ENCODE measurements at places on chromosomes 16 and 17.

DNA sequence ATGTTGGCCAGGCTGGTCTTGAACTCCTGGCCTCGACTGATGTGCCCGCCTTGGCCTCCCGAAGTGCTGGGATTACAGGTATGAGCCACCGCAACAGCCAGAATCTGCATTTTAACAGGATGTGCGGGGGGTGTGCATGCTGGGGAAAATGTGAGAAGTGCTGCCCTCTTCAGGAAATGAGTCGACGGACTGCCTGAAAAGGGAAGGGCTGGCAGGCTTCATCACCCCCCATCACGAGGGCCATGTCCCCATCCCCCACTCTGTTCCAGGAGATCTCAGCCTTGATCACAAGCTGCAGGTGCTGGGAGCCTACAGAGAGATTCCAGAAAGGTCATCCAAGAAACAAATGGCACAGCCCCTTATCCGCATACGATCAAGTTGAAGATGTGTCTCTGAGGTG is 195.3 kb upstream of the RPL38 start:
- DNase-seq = no peak

DNA sequence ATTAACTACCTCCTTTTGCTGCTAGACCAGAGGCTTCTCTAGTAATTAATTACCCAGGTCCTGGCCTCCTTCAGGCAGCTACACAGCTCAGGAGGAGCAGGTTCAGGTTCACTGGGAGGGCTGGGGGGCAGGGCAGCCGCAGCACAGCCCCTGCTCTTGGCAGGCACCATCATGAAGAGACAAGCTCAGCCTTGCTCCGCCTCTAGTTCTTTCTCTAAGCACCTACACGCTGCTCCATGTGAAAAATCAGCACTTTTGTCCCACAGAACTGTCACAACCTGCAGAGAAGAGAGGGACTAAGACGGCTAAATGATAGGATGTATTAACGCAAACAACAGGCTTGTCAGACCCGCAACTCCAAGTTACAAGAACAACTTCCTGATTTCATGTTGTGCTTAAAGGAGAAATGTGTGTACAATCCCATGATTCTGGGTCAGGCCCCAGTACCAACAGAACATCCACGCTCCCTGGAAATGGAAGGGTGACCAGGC is 53.4 kb downstream of the GRB2 start:
- DNase-seq = no peak

DNA sequence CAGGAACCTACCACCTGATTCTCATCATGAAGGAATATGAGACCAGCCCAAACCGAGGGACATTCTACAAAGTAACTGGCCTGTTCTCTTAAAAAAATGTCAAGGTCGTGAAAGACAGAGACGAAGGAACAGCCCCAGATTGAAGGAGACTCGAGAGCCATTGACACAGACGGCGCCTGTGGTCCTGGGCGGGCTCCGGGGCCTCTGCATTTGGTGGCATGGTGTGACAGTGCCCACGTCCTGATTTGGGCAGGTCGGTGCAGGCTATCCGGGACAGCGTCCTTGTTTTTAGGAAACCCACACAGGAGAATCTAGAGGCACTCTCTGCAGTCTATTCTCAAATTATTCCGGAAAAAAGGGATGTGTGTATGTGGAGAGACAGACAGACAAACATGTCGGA is 64.1 kb downstream of the ADCY9 start:
- no peak for DNase-seq

- DNase-seq = no peak
These were observed 1.5 kb downstream of the MXRA7 start for GRCh38 chr17:76709077-76709950.

DNA sequence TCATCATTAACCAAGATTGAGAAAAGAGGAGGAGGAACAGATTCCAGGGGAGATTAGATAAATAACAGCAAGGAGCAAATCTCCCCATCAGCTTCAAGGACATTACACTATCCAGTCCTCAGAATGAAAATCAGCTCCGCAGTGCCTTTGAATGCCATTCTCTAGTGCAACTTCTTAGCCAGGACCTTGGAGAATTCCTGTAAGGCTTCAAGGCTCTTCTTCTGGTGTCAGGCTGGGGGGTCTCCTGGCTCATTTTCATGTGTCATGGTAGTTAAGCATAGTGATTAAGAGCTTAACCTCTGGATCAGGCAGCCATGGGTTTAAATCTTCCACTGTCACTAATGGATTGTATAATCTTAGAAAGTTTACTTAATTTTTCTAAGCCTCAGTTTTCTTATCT is 137.3 kb upstream of the CCL2 start:
- no peak for DNase-seq

- DNase-seq = no peak
These were observed 30.6 kb upstream of the MMD start for GRCh38 chr17:55452139-55452790.

DNA sequence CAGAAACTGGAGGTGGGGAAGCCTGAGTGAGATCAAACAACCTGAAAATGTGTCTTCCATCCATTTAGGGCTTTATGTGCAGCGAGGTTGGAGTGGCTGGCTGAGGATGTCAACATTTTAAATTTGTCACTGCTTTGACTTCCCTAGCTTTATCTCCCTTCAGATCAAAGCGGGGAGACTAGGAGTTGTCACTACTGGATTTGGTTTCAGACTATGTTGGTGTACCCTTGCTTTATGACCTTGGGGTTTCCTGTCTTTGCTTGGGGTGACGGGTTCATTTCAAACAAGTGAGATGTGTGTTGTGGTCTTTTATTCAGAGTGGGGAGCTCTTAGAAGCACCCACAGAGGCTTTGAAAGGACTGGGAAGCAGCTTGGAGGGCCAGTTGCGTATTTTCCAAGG is 25.6 kb downstream of the MSI2 start:
- no peak for DNase-seq

- no peak for DNase-seq
These were observed 21.4 kb downstream of the NTAN1 start for GRCh38 chr16:15034266-15035162.

DNA sequence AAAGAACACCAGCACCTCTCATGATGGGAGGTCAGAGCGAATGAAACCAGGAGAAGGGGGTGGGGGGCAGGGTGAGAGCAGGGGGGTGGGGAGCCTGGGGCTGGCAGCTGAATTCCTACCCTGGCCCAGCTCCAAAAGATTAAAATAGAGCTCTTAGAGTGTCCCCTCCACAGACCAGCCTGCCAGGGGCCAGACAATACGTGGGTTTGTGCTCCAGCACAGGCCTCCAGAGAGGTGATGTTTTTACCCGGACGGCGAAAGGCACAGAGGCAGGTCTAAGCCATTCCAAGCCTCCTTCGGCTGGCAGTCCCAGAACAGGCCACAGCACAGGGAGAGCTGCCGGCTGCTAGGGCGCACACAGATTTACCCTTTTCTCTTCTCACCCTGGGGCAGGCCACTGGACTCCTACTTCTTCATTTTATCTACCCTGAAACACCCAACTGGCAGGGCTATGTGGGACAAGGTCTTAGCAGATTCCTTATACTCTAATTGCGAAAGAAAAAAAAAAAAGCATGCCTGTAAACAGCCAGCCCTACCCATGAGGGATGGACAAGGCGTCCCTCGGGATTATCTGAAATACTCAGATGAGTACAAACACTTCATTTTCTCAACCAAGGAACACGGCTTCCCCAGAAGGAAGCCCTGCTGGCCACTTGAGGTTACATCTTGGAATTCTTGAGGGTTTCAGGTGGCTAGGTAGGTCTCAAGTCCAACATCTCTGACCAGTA is 71.9 kb upstream of the NOG start:
- DNase-seq = no peak

DNA sequence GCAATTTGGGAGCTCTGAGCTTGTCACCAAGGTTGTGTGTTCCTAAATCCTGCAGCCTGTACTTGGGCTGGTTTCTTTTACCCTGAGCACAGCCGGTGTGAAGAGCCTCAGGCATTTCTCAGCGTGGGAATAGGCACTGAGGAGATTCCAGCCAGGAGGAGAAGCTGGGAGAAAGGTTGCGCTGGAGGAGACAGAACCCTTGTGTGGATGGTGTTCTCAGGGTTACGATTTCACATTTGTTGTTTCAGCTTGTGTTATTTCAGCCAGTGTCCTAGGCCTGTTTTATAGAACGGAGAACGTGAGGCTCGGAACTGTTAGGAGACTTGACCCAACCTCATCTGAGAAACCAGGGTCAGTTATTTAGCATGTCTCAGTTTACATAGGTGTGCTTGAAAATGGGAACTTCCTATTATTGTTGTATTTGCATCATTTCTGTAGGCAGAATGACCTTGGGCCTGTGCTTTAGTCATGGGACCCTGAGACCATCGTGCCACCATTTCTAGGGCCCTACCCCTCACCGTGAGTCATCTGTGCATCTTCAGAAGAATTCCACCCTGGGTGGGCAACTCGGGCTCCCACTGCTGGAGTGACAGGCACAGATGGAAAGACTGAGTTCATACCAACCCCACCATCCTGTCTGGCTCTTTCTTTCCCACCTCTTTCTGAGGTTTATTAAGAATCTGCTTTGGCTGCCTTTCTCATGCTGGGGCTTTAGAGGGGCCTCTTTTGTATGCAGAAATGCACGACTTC is 134.9 kb downstream of the MSI2 start:
- DNase-seq = no peak

- DNase-seq = peak; percentile 38
These were observed 17.6 kb downstream of the HIGD1B start for GRCh38 chr17:44865231-44865660.

GRCh38 chr17:48601207-48601538 is 3.6 kb downstream of the HOXB6 start:
- no peak for DNase-seq

All from T-helper 2 cell (primary cell).